ENCODE measurements at places on chromosomes 5 and 9.

- no peak for DNase-seq
Observed at GRCh38 chr5:102956599-102956998, 163.3 kb downstream of the GIN1 start.

DNA sequence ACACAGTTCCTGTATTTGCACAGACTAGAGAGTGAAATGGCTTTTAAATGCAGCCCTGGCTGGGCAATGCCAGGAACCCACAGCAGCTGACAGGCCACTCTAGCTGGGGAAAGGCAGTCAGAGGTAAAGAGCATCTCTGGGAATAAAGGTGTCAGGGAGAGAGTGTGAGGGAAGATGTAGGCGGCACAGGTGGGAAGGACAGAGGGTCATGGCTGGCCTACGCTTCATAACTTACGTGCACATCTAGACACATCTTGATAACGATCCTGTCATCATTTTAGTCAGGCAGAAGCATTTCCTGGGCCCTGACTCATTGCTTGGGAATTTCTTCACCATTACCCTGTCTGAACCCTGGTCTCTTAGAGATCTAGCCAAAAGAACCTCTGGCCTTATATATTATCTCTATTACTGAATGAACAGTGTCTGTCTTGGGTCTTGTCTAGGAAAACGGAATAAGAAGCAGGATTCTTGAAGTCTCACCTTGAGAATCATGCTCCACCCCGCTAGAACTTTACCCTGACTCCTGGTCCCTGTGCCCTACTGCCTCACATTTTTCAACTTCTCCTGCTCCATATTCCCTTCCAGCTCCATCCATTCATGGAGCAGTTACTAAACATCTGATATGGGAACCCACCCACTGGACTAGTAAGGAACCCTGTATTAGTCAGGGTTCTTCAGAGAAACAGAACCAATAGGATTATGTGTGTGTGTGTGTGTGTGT lies 106.4 kb upstream of the ELL2 start:
- no peak for DNase-seq

DNA sequence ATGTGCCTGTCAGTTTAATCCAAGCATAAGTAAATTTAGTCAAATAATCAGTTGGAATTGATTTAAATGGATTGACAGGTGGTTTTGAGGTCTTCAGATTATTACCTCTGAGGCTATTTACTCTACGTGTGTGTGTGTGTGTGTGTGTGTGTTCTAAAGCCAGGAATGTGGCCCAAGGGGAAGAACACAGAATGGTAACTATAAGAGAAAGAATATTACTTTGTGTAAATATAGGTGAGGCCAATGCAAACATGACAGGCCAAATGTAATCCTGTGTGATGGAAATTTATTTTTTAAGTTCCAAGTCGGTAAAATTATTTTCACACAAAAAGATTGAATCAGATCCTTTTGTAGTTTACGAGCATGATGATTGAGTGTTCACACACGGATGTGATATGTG lies 390.0 kb downstream of the PLK2 start:
- DNase-seq: no peak

- no peak for DNase-seq
Observed at GRCh38 chr5:32542216-32543059, 42.9 kb upstream of the SUB1 start.

- no peak for DNase-seq
Observed at GRCh38 chr9:112764837-112765236, 14.3 kb downstream of the SNX30 start.

DNA sequence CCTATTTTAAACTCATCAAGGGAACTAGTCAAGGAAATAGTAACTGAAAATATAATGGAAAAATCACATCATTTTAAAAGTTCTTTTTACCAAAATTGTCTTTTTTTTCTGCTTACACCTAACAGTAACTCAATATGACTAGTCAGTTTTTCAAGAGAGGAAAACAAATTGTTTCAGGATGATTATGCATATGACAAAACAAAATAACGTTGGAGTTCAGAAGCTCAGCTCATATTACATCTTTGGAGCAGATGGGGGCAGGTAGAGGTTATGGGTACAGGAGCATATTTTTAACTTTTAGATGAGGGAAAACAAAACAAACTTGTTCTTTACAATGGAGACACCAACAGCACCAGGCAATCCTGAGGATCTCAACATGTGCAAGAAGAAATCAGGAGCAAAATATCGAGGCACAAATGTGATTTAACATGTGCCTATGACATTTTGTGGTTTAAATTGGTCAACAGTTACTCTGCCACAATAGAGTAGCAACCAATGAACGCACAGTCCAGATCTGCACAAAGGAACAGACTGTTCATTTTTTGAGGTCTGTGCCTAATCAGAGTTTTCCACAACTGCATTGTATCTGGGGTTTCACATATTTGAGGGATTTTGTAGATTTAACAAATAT lies 659.0 kb downstream of the ANXA1 start:
- no peak for DNase-seq

- DNase-seq: no peak
Observed at GRCh38 chr5:103333376-103333775, 74.8 kb downstream of the MACIR start.

DNA sequence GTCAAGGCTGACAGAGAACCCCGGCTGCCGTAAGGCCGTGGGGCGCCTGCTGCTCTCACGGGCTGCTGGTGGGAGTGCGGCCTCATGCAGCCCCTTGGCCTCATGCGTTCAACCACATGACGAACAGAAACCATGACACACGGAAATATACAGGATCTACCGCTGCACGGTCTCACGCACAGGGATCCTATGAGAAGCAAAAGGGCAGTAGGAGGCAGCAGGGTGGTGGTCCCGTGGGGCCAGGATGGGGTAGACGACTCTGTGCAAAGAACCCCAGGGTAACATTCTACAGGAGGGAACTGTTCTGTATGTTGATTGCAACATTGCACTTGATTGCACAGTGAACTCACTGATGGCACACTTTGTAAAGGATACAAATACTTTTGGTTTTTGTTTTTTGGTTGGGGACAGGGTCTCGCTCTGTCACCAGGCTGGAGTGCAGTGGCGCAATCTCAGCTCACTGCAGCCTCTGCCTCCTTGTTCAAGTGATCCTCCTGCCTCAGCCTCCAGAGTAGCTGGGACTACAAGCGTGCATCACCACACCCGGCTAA lies 51.6 kb downstream of the NACC2 start:
- DNase-seq: no peak

DNA sequence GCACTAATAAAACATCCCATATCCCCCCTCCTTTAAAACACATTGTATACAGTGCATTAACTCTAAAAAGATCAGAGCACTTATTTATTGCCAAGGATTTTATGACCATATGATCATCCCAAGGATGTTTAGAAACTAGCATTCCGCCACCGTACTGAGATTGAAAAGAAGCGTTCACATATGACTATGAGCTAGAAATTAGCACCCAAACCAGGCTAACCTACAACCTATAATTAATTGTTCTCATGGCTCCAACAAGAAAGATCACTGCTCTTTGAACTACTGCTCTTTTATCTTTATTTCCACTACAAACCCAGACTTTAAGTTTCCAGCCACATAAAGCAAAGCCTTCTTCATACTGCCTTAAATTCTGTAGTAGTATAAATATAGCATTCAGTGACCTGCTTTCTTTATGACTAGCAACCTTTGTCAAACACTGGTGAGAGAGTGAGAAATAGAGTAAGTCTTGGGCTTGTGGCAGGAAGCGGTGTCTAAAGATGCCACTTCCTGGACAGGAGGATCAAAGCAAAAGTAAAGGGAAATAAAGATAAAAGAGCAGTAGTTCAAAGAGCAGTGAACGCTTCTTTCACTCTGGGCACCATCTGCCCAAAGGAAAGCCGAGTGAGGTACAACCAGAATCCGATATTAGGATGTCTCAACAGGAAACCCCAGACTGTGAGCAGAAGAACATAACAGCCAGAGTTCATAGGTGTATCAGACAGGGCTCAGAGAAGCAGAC lies 151.1 kb upstream of the ERCC6L2 start:
- DNase-seq: no peak

- no peak for DNase-seq
Observed at GRCh38 chr9:20224756-20225155, 397.5 kb downstream of the MLLT3 start.

DNA sequence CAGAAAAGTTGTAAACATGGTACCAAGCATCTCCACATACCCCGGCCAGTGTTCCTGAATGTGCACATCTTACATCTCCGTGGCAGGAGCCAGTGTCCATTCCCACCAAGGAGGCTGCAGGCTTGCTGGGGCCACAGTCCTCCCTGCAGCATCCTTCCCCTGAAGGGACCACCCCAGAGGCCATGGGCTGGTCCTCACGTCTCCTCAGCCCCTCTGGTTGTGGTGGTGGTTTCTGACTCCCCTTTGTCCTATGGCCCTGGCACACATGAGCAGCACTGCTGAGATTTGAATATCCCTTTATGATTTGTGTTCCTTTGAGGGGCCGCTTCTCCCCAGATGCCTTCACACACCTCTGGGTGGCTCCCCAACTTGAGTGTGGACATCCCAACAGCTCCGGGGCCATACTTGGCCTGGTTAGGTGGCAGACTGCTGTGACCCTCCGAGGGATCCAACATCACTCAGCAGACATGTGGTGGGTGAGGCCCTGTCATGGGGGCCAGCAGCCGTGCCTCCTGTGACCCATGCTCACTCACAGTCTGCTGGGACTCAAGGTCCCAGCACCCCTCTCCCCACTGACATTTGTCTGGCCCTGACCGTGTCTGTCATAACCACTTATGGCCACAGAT lies 14.3 kb downstream of the PHF2 start:
- no peak for DNase-seq

GRCh38 chr9:97938081-97938644 lies at the start of gene HEMGN:
Gene HEMGN, minus strand, starts transcription at chr9:97938172. Its CDS starts 36 bp downstream, at chr9:97938136.
- no peak for DNase-seq

DNA sequence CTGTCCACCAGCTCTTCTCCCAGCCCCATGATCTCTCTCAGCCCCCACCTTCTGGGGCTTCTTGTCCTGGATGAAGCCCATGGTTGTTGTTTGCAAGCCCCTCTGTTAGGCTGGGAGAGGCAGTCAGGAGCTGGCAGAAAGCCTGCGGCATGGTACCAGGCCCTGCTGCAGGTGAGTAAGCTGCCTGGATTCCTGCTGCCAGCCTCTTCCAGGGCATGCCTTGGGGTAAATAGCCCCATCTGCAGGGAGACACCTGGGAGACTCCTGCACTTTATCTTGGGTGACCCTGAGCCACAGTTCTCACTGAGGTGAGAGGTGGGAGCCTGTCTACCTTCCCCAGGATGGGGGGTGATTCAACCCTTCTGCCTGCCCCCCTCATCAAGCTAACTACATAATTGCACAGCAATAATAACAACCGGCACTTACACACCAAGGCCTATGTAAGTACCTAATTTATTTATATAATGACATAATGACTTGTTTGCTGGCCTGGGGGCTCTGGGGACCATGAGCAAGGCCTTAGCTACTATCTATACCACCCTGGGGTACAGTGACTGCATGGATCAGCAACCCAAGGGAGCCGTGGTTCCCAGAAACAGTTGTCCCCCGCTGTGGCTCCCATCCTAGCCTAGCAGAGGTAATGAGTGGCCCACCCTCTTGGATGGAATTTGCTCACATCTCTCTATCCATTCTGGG lies 116.0 kb downstream of the PSD2 start:
- DNase-seq: no peak

- DNase-seq: no peak
Observed at GRCh38 chr5:176515396-176515795, 21.8 kb downstream of the RNF44 start.

DNA sequence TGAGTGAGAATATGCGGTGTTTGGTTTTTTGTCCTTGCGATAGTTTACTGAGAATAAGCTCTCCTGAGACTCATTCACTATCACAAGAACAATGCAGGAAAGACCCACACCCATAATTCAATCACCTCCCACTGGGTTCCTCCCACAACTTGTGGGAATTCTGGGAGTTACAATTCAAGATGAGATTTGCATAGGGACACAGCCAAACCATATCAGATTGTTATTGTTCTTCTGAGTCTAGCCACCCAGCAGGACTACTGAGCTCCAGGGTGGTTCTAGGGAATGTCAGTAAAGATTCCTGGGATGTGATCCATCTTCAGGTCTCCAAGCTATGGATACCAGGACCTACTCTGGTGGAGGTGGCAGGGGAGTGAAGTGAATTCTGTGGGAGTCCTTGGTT lies 2075.1 kb upstream of the CDH9 start:
- DNase-seq: no peak

DNA sequence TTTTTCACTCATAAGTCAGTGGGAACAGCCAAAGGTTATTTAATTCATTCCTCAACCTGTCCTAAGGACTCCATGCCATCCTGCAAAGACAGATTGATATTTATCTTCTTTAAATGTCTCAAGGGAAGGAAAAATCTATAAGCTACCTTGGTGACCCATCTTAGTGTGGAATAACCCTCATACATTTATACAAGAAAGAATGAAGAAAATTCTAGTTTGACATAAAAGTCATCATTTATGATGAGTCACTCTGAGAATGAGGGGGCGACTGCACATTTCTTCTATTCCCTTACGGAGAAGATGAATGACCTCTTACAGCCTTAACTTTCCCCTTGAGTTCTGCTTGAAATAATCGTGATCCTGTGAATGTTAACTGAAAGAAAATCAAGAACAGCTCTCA lies 26.8 kb upstream of the NUDT12 start:
- no peak for DNase-seq

GRCh38 chr5:20030125-20030524 lies 42.1 kb upstream of the CDH18 start:
- no peak for DNase-seq

GRCh38 chr9:98726735-98727134 lies 18.0 kb upstream of the GABBR2 start:
- DNase-seq: no peak

- DNase-seq: no peak
Observed at GRCh38 chr9:128946571-128947276, 679 bp downstream of the DOLK start.

DNA sequence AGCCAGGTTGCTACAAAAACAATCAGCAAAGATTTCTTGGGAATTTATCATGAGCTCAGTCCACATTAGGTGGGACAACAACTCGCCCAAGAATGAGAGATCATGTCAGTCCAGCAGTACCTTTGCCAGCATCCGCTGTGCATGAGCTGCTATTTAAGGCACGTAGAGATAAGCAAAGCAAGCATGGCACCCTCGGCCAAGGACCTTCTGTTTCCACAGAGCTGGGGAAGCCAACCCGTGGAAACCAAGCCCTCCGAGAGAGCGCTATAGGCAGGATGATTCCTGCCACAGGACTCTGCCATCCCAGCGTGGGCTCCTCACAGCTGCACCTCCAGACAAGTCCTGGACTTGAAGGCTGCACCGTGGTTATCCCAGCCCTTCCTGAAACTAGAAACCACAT lies 189.5 kb upstream of the PPP1R26 start:
- DNase-seq: no peak

GRCh38 chr5:141746395-141746794 lies 64.4 kb upstream of the ARAP3 start:
- no peak for DNase-seq

- DNase-seq: no peak
Observed at GRCh38 chr5:58786035-58786434, 203.2 kb downstream of the RAB3C start.

DNA sequence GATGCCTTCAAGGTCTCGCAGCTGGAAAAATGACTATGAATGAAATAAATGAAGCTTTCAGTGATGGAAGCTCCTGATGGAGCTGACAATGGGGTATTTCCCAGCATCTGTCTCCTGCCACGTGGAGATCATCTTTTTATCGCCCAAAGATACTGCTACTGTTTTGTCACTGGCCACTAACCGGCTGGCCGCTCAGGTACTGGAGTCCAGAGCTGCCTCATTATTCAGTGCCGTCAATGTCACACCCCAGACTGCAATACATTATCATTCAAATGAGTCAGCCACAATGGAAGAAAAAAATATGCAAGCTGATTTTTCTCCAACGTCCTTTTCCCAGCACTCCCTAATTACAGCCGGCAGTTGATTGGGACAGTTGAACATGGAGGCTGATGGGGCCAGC lies 280.4 kb downstream of the ZSWIM6 start:
- DNase-seq: no peak

- DNase-seq: no peak
Observed at GRCh38 chr9:3446313-3446712, 79.5 kb downstream of the RFX3 start.

Data from glutamatergic neuron (in vitro differentiated cells).